ENCODE measurements at places on chromosomes 7 and 10.

GRCh38 chr10:79608505-79609375 is 2.0 kb upstream of the SFTPA1 start:
- ATAC-seq, result no peak

GRCh38 chr7:149459540-149460452 is 1.1 kb downstream of the ZNF777 start:
- ATAC-seq, result peak; percentile 52

GRCh38 chr7:875051-875450 is 1.3 kb upstream of the GET4 start:
- ATAC-seq, result no peak

DNA sequence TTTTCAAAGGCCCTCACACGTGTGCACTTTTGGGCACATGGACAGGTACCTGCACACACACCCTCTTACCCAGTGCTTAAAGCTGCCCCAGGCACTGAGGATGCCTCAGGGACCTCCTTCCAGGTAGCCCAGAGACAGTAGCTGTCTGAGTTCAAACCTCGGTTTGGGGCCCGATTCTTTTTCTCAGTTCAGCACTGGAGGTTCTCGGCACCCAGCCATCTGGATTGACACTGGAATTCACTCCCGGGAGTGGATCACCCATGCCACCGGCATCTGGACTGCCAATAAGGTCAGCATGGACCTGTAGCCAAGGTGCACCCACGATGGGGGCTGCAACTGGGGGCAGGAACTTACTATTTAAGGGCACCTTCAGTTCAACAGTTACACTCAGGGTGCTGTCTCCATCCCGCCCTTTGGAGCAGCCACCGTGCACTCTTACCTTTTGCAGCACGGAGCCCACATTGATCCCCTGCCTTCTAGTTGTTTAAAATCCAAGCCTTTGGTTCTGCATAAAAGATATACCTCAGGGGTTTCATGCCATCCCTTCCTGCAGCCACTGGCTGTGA is 17.7 kb downstream of the CPA5 start:
- ATAC-seq, result no peak

- ATAC-seq, result no peak
Observed at GRCh38 chr10:50576245-50576815, 47.4 kb downstream of the SGMS1 start.

DNA sequence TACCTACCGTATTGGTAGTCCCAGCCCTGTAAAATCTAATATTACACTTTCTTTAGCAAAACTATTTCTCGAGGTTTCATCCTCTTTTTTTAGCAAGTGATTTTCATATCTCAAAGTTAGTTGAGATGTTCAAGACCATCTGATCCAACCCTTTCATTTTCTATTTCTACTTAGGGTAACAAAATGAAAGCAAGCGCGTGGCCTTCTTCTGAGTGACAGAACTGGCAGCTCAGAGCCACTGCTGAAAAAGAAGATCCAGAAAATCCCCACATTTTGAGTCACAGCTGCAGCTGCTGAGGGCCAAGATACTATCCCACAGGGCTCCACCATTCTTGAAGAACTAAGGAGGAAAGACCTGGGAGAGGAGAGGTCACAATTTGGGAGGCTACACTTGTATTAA is 24.8 kb upstream of the ZNF800 start:
- ATAC-seq, result no peak

GRCh38 chr7:92569137-92569536 is 21.1 kb downstream of the FAM133B start:
- no peak for ATAC-seq

GRCh38 chr7:28298870-28299518 is 113.3 kb upstream of the CREB5 start:
- ATAC-seq, result peak; percentile 93

GRCh38 chr10:5165738-5166137 is 19.2 kb downstream of the AKR1C8 start:
- no peak for ATAC-seq

DNA sequence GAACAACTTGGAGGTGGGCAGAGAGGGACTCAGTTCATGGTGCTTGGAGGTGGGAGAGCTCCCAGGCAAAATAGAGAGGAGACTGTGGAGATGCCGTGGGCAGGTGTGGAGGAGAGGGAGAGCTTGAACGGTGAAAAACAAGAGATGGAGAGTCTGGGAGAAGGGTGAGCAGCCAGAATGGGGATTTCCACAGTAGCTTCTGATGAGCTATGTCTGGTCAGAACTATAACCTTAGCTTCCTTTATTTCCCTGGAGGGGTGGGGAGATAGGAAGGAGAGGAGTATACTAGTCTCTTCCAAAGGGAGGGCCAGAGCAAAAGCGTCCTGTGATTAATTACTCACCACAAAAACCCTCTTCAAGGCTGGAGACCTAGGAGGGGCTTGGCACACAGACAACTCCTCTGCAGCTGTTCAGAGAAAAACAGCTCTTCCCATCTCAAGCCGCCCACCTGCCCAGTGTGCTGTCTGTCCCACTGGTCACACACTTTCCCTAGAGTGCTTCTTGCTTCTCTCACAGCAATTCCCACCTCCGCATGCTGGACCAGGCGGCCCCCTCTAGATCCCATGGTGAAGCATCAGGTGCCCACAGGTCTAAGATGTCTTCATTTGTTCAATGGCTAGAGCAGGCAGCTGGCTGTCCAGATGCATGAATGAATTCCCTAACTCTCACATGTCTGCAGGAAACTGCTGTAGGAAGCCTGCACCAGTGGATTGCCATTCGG is 41.9 kb downstream of the TAS2R41 start:
- peak; percentile 79 for ATAC-seq

DNA sequence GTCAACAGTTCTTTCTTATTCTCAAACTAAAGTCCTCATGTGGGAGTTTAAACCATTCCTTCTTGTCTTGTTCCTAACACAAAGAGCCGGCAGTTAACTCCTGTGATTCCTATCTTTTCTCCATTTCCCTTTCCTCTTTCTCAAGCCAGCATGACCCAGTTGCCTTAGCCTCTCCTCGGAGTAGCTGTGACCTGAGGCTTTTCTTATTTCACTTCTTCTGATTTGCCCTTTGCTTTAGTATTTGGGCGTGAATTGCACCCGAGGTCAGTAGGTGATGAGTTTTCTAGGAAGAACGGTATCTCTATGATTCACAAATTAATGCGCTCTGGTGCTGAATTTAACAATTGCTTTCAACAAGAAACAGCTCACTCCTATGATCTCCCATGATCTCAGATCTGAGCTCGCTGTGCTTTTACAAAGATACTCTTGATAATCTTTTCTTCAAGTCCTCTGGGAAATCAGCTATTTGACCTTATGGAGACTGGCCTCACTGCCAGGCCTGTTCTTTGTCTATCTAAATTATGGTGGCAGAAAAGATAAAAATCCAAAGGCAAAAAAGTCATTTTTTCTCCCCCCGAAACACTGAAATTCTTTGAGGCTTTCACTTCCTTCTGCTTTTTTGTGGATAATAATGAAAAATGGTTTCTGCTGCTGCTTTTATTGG is 184.6 kb downstream of the JCAD start:
- ATAC-seq, result no peak

- ATAC-seq, result no peak
Observed at GRCh38 chr7:140773104-140773503, 76.6 kb downstream of the NDUFB2 start.

- no peak for ATAC-seq
Observed at GRCh38 chr7:3229904-3230470, 71.1 kb upstream of the SDK1 start.

DNA sequence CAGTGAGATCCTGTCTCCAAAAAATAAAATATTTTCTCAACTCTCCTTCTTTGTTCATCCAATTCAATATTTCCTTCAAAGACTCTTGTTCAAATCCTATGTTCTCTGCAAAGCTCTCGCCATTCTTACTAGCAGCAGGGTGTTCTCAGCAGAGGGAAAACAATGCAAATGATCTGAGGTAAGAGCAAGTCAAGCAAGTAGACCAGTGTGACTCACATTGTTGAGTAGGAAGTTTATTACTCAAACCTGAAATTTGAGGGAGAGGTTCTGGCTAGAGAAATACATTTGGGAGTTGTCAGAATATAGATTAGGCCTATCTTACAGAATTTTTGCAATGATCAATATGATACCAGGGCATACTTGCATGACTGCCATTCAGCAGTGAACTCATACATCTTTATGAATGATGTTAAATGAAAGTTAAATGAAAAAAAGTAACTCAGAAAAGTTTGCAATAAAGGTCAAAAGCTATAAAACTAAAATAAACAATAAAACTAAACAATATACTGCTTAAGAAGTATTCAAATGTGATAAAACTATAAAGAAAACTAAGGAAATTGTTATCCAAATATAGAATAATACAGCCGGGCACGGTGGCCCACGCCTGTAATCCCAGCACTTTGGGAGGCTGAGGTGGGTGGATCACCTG is 5.8 kb downstream of the IDE start:
- ATAC-seq, result no peak

DNA sequence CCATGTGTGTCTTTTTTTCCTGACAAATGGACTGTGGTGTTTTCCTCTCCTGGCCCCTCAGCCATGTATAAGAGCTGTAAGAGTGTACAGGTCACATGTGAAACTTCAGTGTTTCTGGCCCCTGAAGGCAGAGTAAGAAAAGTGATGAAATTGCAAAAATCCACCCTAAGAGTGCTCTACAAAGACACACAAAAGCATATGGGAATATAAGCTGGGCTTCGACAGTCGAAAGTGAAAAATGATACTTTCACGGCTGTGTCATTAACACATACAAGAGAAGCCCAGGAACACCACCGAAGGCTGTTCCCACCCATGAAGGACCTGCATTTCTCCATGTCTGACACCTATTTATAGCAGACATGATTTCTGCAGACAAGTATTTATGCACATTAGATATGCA is 192.2 kb downstream of the PARD3 start:
- ATAC-seq, result peak; percentile 64

DNA sequence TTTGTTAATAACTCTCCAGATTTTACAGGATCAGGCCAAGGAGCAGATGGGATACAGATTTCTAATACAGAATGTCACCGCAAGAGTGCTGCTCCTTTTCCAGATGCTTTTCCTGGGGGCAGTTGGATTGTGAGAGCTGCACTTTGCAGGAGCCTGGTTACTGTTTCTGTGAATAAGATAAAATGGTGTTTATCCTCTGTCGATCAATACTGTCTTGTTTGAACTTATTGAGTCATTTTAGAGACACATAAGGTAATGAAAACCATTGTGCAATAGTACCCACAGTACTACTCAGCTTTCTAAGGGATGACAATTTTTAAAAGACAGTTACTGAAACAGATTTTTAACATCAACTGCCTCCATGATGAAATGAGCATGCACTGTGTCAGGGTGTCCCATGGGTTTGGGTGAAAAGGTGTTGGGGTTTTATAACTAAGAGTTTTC is 2.9 kb downstream of the A1CF start:
- no peak for ATAC-seq

- no peak for ATAC-seq
Observed at GRCh38 chr7:17041324-17041723, 159.5 kb upstream of the AGR3 start.

DNA sequence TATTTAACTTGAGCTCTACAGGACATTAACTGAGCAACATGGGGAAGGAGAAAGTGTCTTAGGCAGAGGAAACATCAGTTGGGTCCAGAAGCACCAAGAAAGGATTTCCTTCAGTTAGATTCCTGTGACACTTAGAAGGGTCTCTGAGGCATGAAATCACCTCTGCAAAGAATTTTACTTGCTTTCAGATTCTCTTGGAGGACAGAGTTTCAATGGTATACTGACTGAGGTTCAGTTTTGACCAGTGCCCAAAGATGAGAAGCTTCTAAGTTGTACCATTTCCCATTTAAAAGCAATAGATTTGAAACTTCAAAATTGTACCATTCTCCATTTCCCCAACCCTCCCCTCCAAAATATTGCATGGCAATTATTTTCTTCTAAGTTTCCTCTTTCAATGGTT is 102.4 kb downstream of the CHCHD3 start:
- ATAC-seq, result no peak

- no peak for ATAC-seq
Observed at GRCh38 chr7:64997927-64998391, 7.1 kb upstream of the ZNF117 start.

DNA sequence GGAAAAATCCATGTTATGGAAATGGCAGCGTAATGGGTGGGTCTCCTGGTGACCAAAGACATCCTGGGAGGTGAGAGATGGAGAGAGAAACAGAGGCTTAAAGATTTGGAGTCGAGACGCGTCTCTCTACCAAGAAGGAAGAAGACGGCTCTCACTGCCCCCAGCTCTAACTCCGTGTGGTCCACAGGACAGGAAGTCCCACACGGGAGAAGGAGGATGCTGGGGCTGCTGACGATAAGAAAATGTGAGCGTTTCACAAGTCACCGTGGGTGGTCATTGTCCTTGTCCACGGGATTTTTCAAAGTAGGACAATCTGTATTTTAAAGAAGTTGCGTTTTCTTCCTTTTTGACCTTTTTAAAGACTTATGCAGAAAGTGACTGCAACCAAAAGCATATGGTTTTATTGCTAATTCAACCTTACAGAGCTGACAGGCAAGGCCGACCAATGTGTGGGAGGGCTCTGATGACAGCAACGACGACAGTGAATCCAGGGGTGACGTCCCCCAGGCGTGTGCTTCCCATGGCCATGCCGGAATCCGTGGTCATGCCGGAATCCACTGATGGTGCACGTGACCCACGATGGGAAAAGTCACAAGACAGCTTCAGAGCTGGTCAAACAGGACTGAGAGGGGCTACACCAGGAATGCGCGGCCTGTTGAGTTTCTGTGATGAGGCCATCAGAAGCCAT is 341.2 kb downstream of the PTPRN2 start:
- no peak for ATAC-seq

DNA sequence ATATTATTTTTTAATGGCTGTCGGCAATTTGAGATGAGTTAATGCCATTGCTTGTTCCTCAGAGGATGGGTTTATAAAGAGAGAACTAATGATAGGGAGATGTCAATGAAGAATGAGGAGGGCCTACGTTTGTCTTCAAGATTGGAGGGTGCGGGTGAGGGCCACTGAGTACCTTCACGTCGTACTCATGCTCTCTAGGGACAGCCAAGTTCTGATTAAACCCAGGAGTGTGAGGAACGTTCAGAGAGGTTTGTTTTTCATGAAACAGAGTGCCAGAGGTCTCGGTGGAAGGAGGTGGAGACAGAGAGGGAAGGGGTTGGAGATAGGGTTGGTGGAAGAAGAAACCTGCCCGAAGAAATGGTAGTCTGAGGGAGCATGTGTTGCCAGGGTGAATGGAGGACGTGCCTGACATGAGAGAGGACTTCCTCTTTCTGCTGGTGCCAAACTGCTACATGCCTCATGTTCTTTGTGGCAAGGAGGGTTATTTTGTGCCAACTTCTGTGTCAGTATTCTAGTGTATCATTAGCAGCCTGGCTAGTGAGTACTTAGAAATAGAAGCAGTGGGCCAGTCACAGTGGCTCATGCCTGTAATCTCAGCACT is 8.9 kb downstream of the DHTKD1 start:
- no peak for ATAC-seq

DNA sequence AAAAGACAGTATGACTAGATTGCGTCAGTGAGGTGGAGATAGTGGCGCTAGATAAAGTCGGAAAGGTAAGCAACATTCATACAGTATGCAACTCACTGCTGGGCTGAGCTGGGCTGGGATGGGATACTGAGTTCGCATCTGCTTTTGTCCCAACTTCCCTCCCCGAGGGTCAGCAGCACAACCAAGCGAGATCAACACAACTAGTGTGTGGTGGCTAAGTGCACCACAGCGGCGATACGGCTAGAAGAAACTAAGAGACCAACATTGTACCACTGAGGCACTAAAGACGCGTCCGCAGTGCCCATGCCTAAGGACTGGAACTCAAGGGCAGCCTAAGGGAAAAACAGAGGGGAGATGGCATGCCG is 467 bp downstream of the EXOSC1 start:
- peak; percentile 7 for ATAC-seq

Measured in motor neuron (in vitro differentiated cells).